ENCODE measurements at places on chromosomes 3 and 15.

GRCh38 chr3:32498252-32498651 lies 4.4 kb downstream of the CMTM6 start:
- no peak for DNase-seq

- DNase-seq: no peak
These were observed 33.1 kb upstream of the SEMA3F start for GRCh38 chr3:50122071-50122470.

DNA sequence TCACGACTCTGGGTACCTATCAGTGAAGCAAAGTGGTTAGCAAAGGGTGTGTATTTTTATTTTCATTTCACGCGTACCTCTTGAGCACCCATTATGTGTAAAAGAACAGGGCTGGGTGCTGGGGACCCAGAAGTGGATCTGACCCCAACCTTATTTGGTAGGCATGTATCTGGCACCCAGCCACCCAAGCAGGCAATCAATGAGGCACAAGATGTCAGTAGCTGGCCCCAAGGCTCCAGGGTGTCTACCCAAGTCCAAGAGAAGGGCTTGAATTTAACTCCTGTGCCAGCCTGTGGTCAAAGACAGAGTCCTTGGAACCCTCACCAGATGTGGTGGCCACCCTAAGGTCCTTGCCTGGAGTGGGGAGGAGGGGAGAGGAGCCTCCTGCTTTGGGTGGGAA lies 5.7 kb downstream of the PLEKHO2 start:
- DNase-seq: no peak

- no peak for DNase-seq
These were observed 413.5 kb downstream of the MECOM start for GRCh38 chr3:169250000-169250399.

- DNase-seq: no peak
These were observed 93.7 kb downstream of the ABI3BP start for GRCh38 chr3:100899440-100900091.

- DNase-seq: no peak
These were observed 105.0 kb upstream of the ICE2 start for GRCh38 chr15:60583946-60584345.

GRCh38 chr3:197420115-197420514 lies 121.7 kb upstream of the DLG1 start:
- DNase-seq: no peak

All from stimulated activated CD4-positive, alpha-beta T cell treated with anti-CD3 and anti-CD28 coated beads, Interleukin-15, amount 100 ng/mL, for 24 hours (primary cell).